ENCODE measurements at places on chromosomes 1 and 21. TPM values are rescaled to one million over a fixed set of nuclear protein-coding genes. Genes with fewer than 3 reads are reported as not detected.

DNA sequence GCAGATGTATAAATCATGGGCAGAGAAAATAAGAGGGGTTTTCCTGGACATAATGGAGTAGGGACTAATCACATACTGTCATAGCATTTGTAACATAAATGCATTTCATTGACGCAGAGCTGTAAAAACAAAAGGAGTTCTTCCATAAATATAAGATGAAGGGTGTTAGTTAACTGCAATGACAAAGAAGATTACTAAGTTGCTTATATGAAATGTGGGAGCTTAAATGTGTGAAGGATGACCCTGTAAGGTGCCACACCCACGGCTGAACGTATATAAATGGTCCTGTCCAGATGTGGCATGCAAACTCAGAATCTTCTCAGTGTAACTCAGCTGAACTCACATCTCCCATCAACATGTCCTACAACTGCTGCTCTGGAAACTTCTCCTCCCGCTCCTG is at the start of gene KRTAP13-1:
KRTAP13-1 (plus strand) TSS at position 301 of the 400 bp plus-strand sequence; CDS start at position 357, 56 bp downstream.
- no peak for DNase-seq

DNA sequence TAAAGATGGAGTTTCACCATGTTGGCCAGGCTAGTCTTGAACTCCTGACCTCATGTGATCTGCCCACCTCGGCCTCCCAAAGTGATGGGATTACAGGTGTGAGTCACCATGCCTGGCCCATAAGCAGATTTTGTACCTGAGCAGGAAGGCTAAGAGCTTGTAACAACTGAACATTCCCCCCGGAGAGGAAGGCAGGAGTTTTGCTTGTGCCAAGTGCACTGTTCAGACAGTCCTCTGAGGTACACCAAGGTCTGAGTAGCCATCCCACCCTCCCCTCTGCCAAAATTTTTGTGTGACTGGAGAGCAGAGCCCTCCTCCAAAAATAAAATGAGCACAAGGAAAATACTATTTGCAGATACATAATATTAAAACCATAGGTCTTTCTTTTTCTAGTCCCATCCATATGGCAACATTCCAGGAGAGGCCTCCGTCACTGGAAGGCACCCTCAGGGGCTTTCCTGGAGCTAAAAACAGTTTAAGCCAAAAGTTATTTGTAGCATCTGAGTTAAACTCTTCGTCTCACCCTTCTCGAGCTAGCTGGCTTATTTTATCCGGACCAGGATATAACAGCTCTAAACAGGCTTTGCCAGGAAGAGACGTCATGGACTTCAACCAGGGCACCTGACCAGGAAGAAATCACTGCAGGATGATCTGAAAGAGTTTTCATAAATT is 27.2 kb downstream of the CAPN2 start:
- no peak for DNase-seq

The USH2A gene
- polyA plus RNA-seq, result not detected

The NSUN4 gene
- 16.7 TPM for polyA plus RNA-seq

GRCh38 chr1:155179112-155180031 is 5.7 kb downstream of the TRIM46 start:
- no peak for DNase-seq

DNA sequence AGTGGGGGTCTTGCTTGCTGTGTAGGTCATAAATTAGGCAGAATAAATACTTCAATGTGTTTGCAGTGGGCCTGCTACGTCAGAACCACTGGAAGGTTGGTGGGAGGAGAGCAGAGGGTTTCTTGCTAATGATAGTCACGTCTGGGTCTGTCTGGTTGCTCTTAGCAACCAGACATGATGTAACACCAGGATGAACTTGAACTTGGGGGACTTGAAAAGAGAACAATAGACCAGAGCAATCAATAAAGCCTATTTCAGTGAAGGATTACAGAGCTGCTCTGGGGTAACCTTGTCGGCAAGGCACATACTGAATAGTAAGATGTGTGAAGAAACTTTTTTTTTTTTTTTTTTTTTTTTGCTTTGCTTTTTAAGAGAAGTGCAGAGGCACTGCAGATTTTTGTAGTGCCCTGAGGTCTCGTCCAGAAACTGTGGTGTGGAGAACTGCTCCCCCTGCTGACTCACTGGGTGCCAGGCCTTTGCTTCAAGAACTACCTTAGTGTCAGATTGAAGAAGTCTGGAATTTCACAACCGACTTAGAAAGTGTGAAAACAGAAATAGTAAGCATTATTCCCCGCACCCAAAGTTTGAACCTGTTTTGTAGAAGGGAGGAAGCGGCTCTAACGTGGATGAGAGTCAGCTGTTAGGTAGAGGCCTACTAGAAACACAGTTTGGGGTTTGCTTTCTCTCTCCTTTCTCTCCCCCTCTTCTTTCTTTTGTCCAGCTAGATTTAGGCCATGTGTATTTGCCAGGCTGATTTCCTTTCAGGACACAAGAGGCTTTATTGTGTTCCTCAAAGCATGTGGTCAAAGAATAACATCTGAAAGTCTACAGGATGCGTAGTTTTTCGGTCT is 271.6 kb downstream of the TM2D1 start:
- peak; percentile 88 for DNase-seq

DNA sequence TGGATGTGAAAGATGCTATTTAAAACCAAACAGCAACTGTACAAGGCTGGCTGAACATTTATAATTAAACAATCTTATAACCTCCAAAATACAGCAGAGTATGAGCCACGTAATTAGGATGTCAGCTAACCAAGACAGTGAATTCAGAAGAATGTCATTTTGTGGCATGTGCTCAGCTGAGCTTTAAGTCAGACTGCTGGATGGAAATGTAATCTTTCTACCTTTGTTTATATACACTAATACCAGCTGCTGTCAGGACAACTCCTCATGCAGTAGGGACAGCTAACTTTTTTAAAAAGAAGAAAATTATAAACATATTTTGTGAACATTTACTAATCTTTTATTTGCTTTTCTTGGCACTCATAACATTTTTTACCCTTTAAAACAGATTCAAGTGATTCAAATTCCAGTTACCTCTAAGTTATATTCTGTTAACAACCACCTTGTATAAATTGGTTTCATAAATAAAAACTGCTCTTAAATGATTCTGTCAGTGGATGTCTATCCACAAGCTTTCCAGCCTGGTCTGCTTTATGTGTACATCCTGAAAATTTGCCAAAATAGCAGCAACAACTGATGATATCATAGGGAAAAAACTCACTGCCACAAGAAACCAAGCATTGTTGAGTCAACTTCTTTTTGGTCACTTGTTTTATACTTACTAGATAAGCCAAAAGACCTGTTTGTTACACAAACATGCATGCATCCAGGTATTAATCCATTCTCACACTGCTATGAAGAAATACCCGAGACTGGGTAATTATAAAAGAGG is 36.1 kb downstream of the DPH5 start:
- DNase-seq, result no peak

DNA sequence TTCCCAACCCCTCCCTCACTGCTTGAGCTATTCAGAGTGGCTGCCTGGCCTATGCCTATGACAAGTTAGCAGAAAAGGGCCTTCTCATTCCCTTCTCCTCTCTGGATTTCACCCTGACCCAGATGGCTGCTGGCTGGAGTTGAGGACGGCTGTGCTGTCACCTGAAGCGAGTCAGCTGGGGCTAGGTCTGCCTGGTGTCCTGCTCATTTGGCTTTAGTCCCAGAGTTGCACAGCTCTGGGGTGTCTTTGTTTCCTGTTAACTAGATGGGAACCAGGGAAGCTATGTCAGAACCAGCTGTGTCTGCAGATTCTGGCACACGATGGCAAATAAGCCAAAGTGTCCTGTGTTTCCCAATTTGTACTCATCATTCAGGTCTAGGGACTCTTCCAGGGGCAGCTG is 52.9 kb downstream of the CNIH3 start:
- DNase-seq, result no peak

DNA sequence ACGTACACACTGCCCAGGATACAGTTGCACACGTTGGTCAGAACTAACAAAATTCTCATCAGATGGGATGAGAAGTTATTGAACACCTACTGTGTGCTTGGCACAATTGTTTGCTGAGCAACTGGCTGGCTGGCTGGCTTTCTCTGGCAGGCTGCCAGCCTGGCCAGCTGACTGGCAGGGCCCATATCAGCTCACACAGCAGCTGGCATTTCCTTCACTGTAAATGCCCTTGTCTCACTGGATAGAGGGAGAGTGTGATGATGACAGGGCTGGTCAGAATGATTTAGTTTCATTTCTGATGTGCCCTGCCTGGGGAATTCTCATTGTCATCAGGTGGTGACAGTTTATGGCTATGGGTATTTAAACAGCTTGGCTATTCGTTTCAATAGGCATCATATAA is 15.8 kb downstream of the CAMK2N1 start:
- no peak for DNase-seq

DNA sequence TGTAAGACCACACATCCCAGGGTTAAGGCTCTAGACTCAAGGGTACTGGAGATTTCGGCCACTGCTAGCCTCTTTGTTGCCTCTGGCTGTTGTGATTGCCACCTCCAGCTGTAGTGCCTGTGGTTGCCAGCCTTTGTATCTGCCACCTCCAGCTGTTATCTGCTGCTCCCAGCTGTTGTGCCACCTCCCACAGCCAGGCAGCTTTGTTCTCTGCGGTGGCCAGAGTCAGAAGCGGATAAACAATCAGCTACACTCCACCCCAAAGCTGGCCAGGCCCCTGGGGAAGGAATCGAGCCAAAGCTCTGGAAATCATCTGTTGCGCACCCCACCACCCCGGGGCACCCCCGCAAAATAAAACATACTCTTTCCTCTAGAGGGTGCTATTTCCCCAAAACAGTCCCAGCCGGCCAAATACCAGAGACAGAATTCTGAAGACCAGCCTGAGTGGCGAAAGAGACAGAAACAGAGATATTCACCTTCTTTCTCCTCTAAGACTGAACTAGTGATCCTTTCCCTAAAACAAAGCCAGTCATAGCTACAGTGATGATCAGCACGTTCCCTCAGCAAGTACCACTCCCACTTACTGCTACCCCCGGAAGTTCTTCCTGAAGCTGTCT is 14.8 kb upstream of the PIGM start:
- no peak for DNase-seq

DNA sequence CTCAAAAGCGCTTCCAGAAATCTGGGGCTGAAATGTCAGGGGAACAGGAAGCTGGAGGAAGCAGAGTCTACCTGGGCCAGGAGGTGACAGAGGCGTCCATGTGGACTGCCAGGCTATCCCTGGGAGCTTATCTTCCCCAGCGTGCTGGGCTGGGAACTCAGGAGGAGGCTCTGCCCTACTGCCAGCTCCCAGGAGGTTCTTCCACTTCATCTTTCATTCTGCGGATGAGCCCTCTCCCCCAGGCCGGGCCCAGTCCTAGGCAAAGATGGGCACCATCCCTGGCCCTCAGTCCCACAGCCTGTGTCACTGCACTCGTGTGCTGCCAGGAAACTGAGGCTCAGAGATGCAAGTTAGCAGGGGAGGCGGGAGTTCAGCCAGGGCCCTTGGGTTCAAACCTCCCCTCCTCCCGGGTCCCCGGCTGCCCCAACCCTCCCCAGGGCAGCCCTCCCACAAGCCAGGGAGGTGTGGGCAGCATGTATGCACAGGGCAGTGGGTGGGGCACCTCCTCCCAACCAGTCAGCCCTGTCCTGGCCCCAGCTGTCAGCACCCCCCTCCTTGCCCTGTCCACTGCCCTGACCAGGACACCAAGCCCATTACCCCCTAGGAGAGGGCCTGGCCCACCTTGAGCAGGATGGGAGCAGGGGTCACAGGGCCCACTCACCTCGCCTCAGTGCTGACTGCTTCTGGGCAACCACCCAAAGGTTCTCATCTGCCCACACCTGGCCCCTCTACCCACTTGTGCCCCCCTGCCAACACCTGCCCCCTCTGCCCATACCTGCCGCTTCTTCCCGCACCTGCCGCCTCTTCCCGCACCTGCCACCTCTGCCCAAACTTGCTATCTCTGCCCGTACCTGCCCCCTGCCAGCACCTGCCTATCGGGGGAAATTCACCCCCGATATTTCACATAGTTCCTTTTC is 226.0 kb downstream of the NPHP4 start:
- DNase-seq, result no peak

The MPZ gene
- polyA plus RNA-seq, result 10.2 TPM

GRCh38 chr1:24921938-24922662 is 8.0 kb downstream of the RUNX3 start:
- no peak for DNase-seq

The KCNA2 gene
- polyA plus RNA-seq, result 0.32 TPM

DNA sequence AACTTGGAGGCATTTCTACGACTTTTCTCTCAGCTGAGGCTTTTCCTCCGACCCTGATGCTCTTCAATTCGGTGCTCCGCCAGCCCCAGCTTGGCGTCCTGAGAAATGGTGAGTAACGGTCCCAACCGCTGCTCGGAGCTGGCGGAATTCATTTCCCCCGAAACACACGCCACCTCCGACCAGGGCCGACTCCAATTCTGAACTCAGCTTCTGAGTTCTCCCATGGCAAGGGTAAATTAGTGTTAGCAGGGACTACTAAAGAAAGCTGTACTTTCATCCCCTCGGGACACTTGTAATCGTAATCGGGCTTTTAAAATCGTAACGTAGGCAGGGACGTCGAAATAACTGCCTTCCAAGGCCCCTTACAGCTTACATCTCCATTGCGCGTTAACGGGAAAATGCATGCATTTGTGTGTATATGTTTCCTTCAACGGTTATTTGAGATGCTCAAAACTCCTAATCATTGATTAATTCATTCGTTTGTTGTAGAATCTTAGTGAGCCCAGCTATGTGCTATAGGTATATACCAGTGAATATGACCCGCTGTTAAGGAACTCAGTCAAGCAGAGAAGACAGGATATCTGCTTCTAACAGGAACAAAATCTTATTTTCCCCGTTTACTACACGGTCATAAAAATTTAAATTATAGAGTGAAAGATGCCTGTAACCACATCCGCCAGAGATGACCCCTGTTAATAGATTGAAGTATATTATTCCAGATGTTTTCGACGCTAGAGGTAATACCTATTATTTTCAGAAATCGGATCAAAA is 472 bp downstream of the DTL start:
- no peak for DNase-seq
